ENCODE measurements at places on chromosomes 5 and 9.
A peak's percentile ranks its signal among the peaks of the same experiment; 100 is the strongest.

GRCh38 chr5:15902066-15902465 lies 277.5 kb downstream of the MARCHF11 start:
- DNase-seq, result no peak

GRCh38 chr5:90479611-90480385 lies 5.1 kb downstream of the POLR3G start:
- DNase-seq, result no peak

- peak; percentile 26 for DNase-seq
Observed at GRCh38 chr5:14147210-14147609, 4.1 kb downstream of the TRIO start.

GRCh38 chr5:131628990-131629389 lies 6.0 kb downstream of the RAPGEF6 start:
- no peak for DNase-seq

DNA sequence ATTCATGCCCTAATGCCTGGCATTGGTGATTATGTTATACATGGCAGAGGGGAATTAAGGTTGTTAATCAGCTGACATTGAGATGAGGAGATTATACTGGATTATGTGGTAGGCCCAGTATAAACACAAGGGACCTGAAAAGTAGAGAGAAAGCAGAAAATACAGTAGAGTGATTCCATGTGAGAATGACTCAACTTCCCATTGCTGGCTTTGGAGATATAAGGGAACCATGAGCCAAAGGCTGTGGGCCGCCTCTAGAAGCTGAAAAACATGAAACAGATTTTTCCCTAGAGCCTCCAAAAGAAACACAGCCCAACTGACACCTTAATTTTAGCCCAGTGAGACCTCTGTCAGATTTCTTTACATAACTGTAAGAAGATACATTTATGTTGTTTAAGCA lies 65.0 kb upstream of the CTXN3 start:
- DNase-seq, result no peak

DNA sequence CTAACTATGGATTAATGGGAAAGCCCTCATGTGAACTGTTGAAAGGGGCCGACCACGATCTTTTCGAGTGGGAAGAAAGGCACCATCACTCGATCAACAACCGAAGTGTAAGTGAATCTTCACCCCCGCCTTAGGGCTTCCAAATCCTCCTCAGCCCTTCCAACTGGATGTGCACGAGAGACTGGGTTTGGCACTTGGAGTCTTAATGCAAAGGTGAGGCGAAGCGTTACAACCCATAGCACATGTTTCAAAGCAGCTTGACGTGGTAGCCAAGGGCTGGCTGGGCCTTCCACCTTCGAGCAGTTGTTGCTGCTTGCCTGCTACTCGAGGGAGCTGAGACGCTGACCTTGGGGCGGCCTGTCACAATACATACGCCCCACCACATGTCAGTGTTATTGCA lies 5.7 kb upstream of the LCN9 start:
- DNase-seq, result no peak

- DNase-seq, result no peak
Observed at GRCh38 chr5:160742446-160742845, 109.6 kb downstream of the ATP10B start.

GRCh38 chr9:125137200-125137599 lies 6.1 kb downstream of the SCAI start:
- DNase-seq, result no peak

DNA sequence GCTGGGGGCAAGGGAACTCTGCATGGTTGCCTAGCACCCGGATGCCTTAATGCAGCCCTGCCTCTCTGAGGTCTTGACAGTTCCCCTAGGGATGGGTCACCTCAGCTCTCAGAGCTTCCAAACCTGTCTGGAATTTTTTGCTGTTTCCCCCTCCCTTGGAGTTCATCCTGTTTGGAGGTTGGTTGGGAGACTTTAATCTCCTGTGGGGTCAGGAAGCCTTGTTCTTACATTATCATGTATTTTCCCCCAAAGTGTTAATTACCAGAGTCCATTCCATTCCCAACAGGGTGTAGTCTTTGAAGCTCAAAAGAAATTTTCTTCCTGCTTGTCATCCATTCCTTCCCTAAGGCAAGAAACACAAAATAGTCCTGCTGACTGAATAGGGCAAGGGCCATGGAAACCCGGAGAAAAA lies 150.3 kb upstream of the SPRY4 start:
- DNase-seq, result no peak

- DNase-seq, result no peak
Observed at GRCh38 chr5:172383191-172383802, 71.0 kb downstream of the SH3PXD2B start.

DNA sequence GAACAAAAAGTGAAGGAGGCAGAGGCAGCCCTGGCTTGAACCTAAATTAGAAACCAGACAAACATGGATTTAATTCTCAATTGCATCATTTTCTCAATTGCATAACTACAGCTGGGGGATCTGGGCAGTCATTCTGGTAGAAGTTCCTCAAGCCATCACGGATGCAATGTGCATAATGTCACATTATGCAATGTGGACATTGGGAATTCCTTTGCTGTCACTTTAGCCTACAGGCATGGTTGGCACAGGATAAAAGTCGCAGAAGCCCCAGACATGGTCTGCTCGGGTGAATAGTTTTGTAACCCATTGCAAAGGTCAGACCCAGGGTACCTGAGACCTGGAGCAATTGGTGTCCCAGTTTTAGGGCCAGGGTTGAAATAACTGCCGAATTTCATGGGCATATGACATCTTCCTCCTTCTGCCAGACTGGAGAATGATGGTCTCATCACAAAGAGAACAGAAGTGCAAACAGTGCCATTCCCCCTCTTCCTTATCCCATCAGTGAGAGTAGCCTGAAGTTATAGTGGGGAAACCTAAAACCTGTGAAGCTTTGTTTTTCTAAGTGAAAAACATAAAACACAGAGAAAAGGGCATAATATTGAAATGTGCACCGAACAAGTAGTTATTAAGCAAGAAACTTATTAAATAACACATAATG lies 290.8 kb downstream of the MSX2 start:
- no peak for DNase-seq

DNA sequence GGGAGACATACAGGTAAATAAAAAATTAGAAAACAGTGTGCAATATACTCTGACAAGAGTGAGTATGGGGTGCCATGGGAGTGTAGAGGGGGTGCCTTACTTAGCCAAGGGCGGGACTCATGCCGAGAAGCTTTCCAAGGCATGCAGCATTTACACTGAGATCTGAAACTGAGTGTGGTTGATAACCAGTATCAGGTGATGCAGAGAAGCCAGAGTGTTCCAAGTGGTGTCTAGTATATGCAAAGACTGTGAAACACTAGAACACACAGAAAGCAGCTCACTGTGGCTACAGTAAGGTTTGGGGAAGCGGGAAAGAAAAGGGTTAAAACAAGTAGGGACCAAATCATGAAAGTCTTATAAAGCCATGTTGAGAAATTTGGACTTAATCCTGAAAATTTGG lies 30.5 kb upstream of the ERBIN start:
- DNase-seq, result no peak

DNA sequence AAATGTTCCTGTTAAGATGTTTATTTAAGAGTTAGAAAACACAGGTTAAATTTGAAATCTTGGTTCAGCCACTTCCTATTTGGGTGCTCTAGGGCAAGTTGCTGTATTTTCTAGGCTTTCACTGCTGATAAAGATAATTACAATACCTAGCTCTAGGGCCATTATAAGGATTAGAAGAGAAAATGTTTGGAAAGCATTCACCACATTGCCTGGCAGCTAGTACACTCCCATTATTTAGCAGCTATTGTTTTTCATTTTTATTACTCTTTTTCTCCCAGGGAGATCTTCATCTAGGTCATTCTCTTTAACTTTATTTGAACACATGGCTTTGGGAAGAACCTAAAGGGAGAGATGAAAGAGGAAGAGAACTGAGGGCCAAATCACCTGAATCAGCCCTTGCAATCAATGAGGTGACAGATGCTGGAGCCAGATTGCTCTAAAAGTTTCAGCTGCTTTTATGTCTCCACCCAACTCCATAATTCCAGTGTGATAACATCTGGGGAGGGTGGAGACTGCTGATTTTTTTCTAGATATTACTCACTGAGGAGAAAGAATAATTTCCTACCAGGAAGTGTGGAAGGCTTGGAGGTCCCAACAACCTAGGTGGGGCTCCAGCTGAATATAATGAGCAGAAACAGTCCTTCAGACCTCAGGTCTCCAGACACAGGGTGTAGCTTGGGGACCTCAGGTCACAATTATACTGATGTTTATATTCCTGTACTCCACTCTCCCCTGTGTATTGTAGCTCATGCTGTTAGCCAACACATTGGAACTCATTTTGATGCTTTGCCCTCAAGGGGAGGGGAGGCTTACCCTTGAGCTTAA lies 640.0 kb downstream of the RAB3C start:
- DNase-seq, result no peak

DNA sequence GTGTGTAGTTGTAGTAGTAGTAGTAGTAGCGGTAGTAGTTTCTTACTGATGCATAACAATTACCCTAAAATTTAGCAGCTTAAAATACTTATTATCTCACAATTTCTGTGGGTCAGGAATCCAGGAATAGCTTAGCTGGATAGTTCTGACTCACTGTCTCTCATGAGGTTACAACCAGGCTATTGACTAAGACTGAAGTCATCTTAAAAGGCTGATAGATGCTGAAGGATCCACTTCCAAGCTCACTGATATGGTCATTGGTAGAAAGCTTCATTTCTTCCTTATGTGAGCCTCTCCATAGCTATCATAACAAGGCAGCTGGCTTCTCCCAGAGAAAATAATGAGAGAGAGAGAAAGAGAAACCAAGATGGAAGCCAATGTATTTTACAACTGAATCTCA lies 147.5 kb upstream of the FBXL17 start:
- no peak for DNase-seq

GRCh38 chr5:17157916-17158529 lies 59.4 kb upstream of the BASP1 start:
- no peak for DNase-seq

GRCh38 chr9:90802386-90802985 lies 867 bp downstream of the SYK start:
- DNase-seq, result no peak
